ENCODE measurements at places on chromosomes 16 and 17.

GRCh38 chr16:10078541-10078949 is 103.7 kb downstream of the GRIN2A start:
- DNase-seq: peak; percentile 86

- DNase-seq: no peak
These were observed 9.0 kb downstream of the NME3 start for GRCh38 chr16:1762196-1762878.

- DNase-seq: no peak
These were observed 41.5 kb upstream of the MRTFB start for GRCh38 chr16:14029658-14030057.

- no peak for DNase-seq
These were observed 16.5 kb upstream of the SNN start for GRCh38 chr16:11651796-11652195.

DNA sequence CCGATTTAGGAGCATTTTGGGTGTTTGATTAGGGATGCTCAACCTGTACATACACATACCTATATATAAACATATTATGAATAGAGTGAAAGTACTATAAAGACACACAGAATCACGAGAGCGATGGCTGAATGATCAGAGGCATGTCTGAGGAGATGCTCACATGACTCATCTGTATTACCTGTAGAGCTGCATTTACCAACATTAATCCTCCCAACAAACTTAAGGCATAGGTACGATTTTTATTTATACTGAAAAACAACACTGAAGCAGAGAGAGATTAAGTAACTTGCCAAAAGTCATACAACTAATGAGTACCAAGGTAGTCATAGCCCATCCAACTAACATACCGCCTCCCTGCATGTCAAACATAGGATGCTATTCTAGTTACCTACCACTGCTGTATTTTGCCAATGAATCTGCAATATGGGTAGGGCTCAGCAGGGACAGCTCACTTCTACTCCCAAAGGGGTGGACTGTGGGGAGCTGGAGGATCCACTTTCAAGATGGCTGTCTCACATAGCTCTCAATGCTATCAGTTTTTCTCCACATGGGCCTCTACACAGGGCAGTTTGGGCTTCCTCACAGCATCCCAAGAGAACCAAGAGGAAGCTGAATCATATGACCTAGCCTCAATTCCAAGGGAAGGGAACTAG is 7.3 kb downstream of the CYB5D1 start:
- no peak for DNase-seq

All from trophoblast cell (in vitro differentiated cells and primary cell).